ENCODE measurements at places on chromosomes 1 and 21. TPM values are rescaled to one million over a fixed set of nuclear protein-coding genes. Genes with fewer than 3 reads are reported as not detected.

DMRTA2 gene
- not detected for total RNA-seq

GRCh38 chr1:112887599-112888283, 68.3 kb downstream of the SLC16A1 start:
- no peak for DNase-seq

GRCh38 chr21:41045534-41046268, 122.3 kb upstream of the BACE2 start:
- no peak for DNase-seq

GRCh38 chr21:42580793-42581321, 67.2 kb downstream of the SLC37A1 start:
- DNase-seq, result peak; percentile 13

WNT3A gene
- total RNA-seq, result not detected

SAMD11 gene
- total RNA-seq, result 0.67 TPM

GBP7 gene
- total RNA-seq, result 0.17 TPM

DNA sequence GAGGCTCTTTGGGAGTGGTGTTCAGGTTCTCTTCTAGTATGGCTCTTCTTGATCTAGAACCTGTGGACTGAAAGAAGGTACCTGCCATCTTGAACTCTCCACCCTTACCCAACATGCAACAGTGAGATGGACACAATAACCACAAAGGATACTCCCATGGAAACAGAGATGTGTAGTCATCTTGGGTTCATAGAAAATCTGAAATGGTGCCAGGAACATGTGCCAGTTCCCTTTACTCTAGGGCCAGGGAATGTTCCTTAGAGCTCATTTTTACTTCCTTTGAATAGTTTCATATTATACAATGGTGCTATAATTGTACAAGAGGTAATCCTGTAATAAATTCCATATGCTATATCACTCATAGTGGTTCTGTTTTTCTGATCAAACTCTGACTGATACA, 13.2 kb upstream of the SCYL3 start:
- no peak for DNase-seq

GRCh38 chr21:35394049-35394448, 344.9 kb upstream of the RUNX1 start:
- DNase-seq, result no peak

GRCh38 chr1:226816576-226816975, 53.8 kb upstream of the PSEN2 start:
- DNase-seq, result no peak
